ENCODE measurements at places on chromosomes 1 and 21. TPM values are rescaled to one million over a fixed set of nuclear protein-coding genes. Genes with fewer than 3 reads are reported as not detected.

GBP3 gene
- total RNA-seq = 0.31 TPM

NTMT2 gene
- 0.63 TPM for total RNA-seq

CRYAA gene
- not detected for total RNA-seq

EPHA8 gene
- total RNA-seq = 1.6 TPM

KCND3 gene
- 17.5 TPM for total RNA-seq

ATP1A4 gene
- total RNA-seq = 0.31 TPM

LRRC8B gene
- 26.6 TPM for total RNA-seq

SV2A gene
- total RNA-seq = 75.7 TPM

MEGF6 gene
- total RNA-seq = 14.1 TPM

KIAA1614 gene
- 4.4 TPM for total RNA-seq

UAP1 gene
- 38.5 TPM for total RNA-seq

NCMAP gene
- total RNA-seq = not detected

FAM72D gene
- total RNA-seq = 1.3 TPM

PCP4L1 gene
- total RNA-seq = 1.9 TPM

DFFA gene
- 32.2 TPM for total RNA-seq

Data from parietal lobe (tissue), 2 donors.